ENCODE measurements at places on chromosomes 16 and 17. TPM values are rescaled to one million over a fixed set of nuclear protein-coding genes. Genes with fewer than 3 reads are reported as not detected.
A peak's percentile ranks its signal among the peaks of the same experiment; 100 is the strongest.

PIPOX gene
- 0.20 TPM for total RNA-seq

LGALS9B gene
- total RNA-seq: 1.2 TPM

PRPF8 gene
- total RNA-seq: 138 TPM

C16orf90 gene
- total RNA-seq: not detected

TEKT5 gene
- total RNA-seq: 0.59 TPM

TMEM238L gene
- 0.30 TPM for total RNA-seq

ZNF287 gene
- total RNA-seq: 5.2 TPM

SPECC1 gene
- 21.3 TPM for total RNA-seq

KRT14 gene
- 763 TPM for total RNA-seq

GRCh38 chr16:27414788-27415431 lies 12.9 kb downstream of the IL21R start:
- DNase-seq: no peak

GRCh38 chr17:29623283-29623647 lies 553 bp upstream of the CORO6 start:
- no peak for DNase-seq

- DNase-seq: no peak
Measured at GRCh38 chr17:59315866-59316265, 15.6 kb upstream of the YPEL2 start.

DNA sequence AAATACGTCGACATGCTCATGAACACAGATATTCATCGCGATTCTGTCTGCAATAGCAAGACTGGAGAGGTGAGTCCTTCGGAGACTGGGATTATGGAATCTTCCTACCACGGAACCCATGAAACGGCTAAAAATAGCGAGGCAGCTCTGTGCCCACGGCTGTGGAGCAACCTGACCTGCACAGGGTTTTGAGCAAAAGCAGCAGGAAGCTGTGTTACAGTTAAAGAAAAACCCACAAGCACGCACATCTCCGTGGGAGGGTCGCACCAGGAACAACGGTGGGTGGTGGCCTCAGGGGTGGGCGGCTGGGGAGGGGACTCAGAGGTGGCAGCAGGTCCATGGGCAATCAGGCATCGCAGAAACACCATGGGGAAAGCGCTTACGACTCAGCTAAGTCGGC lies 24.8 kb downstream of the SLC38A10 start:
- no peak for DNase-seq

GRCh38 chr17:148757-149156 lies 11.4 kb downstream of the SCGB1C2 start:
- no peak for DNase-seq

DNA sequence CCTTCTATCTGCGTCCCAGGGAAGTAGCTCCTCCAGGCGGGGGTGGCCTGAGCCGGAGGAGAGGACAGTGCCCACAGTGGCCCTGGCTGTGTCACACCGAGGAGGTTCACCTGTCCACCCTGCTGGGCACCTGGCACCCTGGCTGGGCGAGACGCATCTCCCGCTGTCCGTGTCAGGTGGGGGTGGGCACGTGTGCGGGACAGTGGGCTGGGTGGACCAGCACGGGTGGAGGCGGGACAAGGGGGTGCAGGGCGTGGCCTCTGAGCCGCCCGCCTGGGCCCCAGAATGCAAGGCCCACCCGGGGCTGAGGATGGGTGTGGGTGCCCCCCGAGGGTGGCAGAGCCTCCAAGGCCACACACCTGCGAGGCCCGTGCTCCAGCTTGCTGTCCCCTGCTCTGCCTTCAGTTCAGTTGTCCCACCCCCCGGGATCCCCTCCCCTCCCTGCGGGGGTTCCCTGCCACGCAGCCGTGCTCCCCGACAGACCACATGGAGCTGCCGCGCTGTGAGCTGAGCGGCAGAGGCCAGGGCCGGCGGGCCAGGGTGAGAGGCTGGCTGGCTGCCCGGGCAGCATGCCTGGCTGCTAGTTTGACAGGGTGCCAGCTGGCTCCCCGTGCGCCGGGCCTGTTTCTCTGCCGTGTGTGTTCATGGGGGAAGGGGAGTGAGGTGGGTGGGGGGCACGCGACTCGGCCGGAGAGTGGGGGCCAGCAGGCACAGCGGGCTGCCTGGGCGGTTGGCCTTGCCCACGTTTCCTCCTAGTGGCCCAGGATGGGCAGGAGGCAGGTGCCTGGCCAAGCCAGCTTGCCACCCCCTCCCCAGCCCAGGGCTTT lies 33.9 kb downstream of the BAHCC1 start:
- peak; percentile 21 for DNase-seq

DNA sequence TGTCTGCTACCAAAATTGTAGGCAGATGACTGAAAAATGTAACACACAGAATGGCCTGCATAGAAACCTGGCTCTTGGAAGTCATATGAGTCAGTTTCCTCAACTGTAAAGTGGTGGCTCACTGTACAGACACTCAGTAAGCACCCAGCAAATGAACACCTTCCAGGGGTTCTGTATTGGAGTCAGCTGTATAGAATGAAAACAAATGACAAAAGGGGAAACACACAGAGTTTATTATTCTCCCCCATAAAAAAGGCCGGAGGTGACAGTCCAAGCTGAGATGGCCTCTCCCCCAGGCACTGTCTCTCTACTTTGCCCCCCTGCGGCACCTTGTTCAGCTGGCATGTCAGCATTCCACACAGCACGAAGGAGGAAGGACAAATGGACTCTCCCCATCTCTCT lies 6.2 kb upstream of the MEOX1 start:
- no peak for DNase-seq

DNA sequence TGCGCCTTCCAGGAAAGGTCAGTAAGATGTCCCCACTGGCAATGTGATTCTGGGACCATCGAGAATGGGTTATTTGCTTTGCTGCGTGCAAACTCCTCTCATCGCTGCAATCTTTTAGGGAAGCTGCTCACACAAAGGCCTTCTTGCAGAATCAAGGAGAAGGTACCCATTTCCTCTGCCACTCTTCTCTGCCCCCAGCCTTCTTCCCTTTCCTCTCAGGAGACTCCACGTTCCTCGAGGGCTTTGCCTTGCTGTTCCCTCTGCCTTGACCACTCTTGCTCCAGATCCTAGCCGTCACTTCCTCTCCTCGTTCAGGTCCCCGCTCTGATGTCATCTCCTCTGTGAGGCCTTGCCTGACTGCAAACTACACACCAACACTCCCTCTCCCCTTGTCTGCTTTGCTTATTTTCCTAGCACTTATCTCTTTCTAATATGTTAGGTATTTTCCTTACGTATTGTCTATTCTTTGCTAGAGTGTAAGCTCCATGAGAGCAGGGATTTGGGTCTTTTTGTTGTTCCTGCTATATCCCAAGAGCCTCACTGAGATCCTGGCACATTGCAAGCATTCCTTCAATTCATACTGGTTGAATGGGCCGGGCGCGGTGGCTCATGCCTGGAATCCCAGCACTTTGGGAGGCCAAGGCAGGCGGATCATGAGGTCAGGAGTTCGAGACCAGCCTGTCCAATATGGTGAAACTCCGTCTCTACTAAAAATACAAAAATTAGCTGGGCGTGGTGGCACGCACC lies 5.3 kb upstream of the CRK start:
- DNase-seq: no peak

- no peak for DNase-seq
Measured at GRCh38 chr17:4720787-4721186, 10.4 kb downstream of the ARRB2 start.

DNA sequence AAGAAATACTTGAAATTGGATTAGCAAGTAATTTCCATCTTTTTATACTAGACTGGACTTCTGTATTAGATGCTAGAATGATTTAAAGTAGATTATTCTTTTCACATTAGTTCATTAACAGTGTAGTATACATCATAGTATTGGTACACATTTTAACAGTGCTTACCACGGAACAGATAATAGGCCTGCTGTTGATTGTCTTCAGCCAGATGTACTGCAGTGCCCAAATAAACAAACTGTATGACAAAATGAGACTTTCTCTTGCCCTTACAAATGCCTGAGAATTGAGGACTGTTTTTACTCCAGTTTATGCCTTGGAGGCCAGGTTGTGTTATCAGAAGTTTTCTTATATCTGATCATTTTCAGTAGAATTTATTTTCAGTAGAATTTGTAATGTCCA lies 631 bp downstream of the EVI2A start:
- no peak for DNase-seq

GRCh38 chr17:6713130-6713917 lies at the start of gene SLC13A5:
SLC13A5 (minus strand) TSS chr17:6713369; CDS start chr17:6713333, 36 bp downstream.
- no peak for DNase-seq

GRCh38 chr17:47883589-47884426 lies 12.2 kb upstream of the SP2 start:
- no peak for DNase-seq

DNA sequence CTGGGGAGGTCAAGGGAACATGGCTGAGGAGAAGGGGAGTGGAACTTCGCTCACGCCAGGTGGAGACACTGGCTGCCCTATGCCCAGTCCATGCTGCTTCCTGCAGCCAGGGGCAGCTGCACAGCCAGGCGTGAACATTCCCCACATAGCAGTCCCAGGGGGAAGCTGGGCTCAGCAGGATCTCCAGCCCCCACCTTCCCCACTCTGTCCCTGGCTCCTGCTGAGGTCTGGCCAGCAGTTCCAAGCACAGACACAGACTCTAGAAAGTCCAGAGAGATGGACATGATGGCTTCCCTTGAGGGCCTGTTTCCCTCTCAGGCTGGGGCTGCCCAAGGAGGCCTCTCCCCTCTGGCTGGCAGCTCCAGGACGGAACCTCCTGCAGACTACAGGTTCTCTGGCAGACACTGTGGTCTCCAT lies 9.3 kb downstream of the JUP start:
- DNase-seq: no peak

- no peak for DNase-seq
Measured at GRCh38 chr16:24975428-24975889, 39.7 kb downstream of the ARHGAP17 start.

DNA sequence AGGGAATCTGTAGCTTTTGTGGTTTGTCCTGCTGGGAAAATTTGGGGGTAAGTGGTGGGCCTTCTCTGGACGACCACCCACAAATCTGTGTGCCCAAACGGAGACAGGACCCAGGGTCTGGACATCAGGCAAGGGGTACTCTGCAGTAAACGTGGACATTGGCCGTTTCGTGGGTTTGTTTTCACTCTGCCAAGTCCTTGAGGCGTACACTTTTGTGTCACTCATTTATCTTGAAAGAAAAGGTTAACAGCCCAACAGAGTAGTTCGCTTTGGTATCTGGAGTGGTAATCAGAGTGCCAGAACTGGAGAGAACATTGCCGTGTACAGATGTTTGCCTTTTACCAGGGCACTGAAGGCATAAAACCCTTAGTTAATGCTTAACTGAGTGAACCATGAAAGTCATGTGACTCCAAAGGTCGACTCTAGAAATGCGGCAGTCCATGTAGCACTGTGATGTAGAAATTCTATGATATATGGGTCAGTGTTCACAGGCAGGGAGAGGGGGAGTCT lies 15.4 kb downstream of the NAA60 start:
- DNase-seq: peak; percentile 10

- no peak for DNase-seq
Measured at GRCh38 chr17:78265121-78265520, 33.7 kb downstream of the TMEM235 start.

DNA sequence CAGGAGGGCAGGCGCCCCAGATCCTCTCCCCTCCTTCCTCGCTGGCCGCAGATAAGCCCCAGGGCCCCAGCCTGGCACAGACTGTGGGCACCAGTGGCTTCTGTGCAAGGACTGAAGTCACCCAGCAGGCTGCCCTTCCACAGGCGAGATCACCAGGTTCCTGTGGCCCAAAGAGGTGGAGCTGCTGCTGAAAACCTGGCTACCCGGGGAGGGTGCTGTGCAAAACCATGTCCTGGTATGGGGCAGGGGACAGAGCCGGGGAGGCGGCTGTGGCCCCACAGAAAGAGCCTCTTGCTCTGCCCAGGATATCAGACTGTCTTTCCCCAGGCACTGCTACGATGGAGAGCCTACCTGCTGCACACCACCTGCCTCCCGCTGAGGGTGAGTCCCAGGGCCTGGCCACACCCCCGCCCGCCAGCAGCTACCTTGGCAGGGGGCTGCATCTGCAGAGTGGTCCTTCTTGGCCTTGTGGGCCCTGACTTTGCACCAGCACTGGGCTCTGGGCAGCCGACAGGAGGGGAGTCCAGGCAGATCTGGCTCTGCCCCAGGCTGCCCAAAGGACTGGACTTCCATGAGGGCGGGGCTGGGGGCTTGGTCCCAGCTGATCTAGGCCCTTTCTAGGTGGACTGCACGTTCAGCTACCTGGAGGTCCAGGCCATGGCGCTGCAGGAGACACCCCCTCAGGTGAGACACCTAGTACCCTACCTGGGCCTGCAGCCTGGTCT lies 615 bp downstream of the CARMIL2 start:
- no peak for DNase-seq

DNA sequence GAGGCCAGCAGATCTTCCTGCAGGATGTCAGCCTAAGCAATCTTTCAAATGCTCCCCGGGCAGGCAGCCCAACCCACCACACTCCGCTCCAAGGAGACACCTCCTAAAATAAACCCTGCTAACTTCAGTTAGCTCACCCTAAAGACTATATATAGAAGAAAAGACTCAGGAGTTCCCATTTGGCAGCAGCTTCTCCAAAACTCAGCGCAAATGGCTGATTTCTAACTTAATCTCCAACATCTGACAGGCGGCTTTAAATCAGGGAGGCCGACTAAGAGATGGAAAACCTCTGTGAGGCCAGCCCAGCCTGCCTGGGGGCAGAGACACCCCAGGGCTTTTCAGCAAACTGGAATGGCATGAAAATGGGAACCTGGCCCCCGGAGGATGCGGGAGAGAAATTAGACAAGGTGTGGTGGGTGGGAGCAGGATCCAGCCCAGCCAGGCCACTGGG lies 91.6 kb downstream of the XYLT1 start:
- DNase-seq: peak; percentile 68

DNA sequence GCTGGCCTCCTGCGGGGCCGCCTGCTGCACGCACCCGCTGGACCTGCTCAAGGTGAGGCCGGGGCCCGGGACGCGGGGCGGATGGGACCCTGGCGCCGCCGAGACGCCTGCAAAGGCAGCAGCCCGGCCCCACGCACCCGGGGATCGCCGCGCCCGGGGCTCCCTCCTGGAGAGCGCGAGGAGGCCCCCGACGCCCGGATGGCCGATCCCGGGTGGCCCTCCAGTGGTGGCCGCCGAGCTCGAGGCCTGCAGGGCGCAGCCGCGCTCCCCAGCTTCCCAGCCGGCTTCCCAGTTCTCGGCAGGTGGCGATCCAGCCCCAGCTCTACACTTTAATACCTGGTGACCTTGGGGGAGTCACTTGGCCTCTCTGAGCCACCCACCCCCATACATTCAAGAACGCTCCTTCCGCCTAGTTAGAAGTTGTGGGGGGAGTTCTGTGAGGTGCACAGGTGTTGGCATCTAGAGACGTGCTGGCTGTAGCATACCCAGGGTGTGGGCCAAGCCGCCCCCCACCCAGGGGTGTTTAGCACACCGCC lies 452 bp downstream of the SLC25A10 start:
- no peak for DNase-seq
